HFFc6 (cell line): ENCODE measurements at places on chromosomes 12 and 14. TPM values are rescaled to one million over a fixed set of nuclear protein-coding genes. Genes with fewer than 3 reads are reported as not detected.

CRADD gene
- 14.6 to 20.0 TPM (median 18.0 TPM) in 3 replicates for total RNA-seq

RASSF9 gene
- total RNA-seq = 0.02 to 0.06 TPM in 2 of 3 replicates, not detected in the other

ZC2HC1C gene
- 0.97 to 1.4 TPM (median 1.2 TPM) in 3 replicates for total RNA-seq

DNAH10 gene
- 0.43 and 0.97 TPM in 2 replicates for total RNA-seq

IFNG gene
- not detected in 2 replicates for total RNA-seq

TAS2R30 gene
- 0.18 to 0.48 TPM (median 0.33 TPM) in 3 replicates for total RNA-seq

BDKRB1 gene
- total RNA-seq = 41.0 to 67.8 TPM (median 67.4 TPM) in 3 replicates

NRXN3 gene
- total RNA-seq = 0.07 to 0.27 TPM (median 0.19 TPM) in 3 replicates

AQP2 gene
- not detected in 3 replicates for total RNA-seq

NTF3 gene
- 6.8 to 8.4 TPM (median 6.8 TPM) in 3 replicates for total RNA-seq

ZFHX2 gene
- 0.96 to 3.4 TPM (median 2.7 TPM) in 3 replicates for total RNA-seq

BCL11B gene
- 0.08 TPM in 1 of 3 replicates, not detected in the others for total RNA-seq

PRPH gene
- not detected in 3 replicates for total RNA-seq

LTB4R gene
- 1.7 to 2.5 TPM (median 2.2 TPM) in 3 replicates for total RNA-seq

UNC79 gene
- 0.02 to 0.03 TPM (median 0.02 TPM) in 3 replicates for total RNA-seq

HOXC6 gene
- 1.9 TPM in 1 of 2 replicates, not detected in the other for total RNA-seq

CPNE8 gene
- not detected in 3 replicates for total RNA-seq

CGRRF1 gene
- total RNA-seq = 9.2 to 14.0 TPM (median 11.3 TPM) in 3 replicates

EPS8 gene
- total RNA-seq = 38.9 to 47.6 TPM (median 41.7 TPM) in 3 replicates

DPPA3 gene
- total RNA-seq = not detected in 3 replicates

PTGR2 gene
- total RNA-seq = 4.0 to 6.5 TPM (median 5.8 TPM) in 3 replicates

RTL1 gene
- total RNA-seq = not detected in 3 replicates
